RCC 7860 (cell line): ENCODE measurements at places on chromosomes 4 and X.

DNA sequence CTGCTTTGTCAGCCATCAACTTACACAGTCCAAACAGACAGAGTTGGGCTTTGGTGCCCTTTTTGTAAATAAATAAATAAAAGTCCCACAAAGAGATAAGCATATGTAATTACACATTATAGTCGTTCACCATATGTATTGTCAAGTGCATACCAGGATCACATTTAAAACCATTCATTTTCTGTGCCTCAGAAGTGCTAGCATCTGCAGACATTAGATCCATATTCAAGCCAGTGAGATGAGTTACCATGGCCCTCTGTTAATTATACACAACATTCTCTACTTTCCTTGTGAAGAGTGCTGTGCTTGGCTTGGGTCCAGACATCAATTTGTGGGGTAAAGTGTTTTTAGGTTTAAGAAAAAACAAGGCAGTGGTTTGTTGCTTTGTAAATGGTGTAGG, 76.8 kb downstream of the ENOX2 start:
- DNase-seq, result no peak

DNA sequence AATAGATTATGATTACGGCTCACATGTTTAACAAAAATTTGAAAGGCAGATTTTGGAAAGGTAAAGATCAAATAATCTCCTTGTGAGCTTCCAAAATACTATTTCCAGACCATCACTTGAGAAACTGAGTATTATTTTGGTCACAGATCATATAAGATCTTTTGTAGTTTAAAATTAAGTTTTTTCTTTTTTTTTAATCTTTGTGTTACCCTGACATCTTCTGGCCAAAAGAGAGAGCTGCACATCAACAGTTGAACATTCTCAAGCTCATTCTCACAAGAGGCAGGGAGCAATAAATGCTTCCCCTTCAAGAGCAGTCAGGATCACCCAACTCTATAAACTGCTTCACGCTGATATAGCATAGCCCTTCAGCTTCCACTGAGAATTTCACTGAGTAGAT, 15.9 kb downstream of the TMEM192 start:
- DNase-seq, result no peak

DNA sequence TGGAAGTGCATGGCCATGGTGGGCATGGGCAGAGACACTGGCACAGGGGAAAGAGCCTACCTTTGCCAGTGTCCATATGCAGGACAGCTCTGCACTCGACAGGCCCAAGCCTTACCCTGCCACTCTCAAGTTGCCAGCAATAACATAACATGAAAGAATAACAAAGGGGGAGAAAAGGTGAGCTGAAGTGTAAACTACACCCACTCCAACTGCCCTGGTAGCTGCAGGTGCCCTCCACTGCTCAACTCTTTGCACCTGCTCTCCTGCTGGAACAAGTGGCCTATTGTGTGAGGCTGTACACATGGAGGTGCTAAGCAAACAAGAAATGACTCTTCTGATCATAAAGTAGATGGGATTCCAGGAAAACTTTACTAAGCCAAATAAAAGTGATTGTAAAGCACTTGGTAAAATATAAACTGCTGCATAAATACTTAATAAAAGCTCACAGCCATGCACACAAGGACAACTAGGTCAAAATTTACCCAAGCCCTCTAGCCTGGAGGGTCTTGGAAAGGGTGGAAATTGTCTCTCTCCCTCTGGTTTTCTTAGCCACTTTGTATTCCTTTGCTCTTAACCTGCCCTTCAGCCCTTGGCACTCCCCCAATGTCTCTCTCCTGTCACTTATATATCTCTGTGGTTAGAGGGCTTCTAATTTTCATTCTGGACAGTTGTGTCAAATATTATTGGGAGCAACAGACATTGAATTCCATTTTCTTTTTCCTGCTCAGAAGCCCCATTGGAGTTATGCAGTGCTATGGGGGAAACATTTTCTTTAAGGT, 261.2 kb upstream of the GPC4 start:
- DNase-seq, result no peak

GRCh38 chr4:105061136-105061696, 85.5 kb upstream of the TET2 start:
- peak; percentile 63 for DNase-seq

- DNase-seq, result no peak
These were observed 31.1 kb downstream of the NHSL2 start for GRCh38 chrX:71941776-71942175.

DNA sequence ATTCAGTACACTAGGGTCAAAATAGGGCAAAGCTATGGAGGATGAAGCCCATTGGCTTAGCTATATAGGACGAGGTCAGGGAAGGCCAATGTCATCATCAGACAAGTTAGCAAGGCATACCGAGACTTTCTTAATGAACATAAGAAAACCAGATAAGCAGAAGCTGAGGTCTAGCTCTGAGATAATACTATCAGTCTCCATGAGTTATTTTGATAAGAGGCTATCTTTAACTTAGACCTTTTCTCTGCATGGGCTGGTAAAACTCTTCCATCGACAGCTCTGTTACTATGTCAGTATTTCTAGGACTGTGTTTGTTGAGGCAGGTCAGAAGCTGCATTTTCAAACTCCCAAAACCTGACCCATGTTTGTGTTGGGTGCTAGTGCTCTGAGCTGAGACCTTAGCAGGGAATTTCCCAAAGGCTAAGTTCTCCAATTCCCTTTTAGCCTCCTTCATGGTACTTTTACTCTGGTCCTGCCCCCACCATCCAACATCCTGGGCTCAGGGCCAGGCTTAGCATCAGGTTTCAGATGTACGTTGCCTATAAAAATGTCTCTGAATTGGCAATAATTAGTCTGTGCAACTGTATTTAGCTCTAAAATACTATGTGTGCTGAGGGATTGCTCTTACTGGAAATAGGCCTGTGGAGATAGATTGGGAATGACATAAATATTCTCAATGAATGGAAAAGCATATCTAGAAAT, 29.3 kb upstream of the LRAT start:
- DNase-seq, result no peak

DNA sequence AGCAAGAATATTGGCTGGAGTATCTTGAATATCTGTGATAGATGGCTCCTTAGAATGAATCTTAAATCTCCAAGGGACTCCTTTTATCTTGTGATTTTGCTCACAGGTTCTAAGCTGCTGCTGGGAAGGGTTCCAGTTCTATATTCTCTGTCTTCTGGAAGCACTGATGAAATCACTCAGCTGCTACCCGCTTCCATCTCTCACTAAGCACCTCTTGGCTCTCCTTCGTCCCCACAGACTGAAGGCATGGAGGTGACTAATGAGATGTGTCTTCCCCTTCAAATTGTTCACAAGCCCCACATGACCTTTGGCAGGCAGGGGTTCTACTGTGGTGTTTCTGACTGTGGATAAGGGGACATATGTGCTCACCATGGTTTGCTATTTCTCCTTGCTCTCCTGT, 75.9 kb downstream of the C4orf51 start:
- DNase-seq, result no peak

GRCh38 chr4:20443015-20443805, 191.5 kb downstream of the SLIT2 start:
- peak; percentile 16 for DNase-seq

DNA sequence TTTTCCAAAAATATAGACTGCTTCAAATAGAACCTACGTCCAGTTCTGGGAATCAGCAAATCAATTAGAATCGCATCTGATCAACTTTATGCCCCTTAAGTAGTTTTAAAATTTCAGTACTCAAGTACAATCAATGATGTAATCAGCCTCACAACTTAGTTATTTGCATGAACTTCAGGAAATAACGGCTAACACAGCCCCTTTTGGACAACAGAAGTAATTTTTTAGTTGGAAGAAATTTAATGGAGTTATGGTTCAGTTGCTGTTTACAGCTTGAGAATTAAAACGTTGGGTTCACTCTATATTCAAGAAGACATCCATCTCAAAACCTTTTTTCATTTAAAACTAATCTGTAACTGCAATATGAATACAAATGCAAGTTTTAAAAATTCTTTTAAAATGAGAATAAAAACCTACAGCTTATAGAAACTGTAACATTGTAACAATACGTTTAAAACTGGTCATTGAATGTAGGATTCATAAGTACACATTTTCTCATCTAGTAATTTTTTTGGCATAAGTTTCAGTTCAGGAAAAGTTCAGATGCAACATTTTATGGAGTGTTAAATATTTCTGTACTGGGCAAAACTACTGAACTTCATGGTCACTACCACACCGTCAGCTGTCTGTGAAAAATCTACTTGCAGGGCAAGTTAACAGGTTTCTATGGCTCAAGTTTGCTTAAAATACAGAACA, 956 bp downstream of the TAPT1 start:
- no peak for DNase-seq

- DNase-seq, result peak; percentile 83
These were observed 13.2 kb upstream of the RAB9B start for GRCh38 chrX:103845165-103845653.

GRCh38 chr4:104128850-104129213, 365.9 kb downstream of the CXXC4 start:
- peak; percentile 40 for DNase-seq
